CD4-positive, alpha-beta T cell treated with Interferon alpha-2 for 1 hour (primary cell): ENCODE measurements at places on chromosomes 1 and 21.

DNA sequence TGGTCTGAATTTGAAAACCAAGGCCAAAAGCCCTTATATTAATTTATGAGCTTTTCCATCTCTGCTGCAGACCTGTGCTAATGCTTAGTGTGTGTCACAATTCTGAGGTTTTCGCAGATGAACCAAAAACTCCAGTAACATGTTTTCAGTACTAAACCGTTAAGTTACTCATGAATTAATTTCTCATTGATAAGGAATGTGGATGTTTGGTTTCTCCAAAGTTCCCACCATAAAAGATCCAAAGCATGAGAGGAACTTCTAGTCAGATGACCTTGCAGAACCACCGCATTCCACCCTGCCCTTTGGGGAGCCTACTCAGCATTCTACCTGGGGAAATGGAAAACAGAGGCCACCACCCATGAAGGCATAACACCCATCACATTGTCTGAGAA lies 7.5 kb upstream of the LEPR start:
- DNase-seq, result no peak

GRCh38 chr1:91752324-91752723 lies 133.6 kb downstream of the TGFBR3 start:
- DNase-seq, result no peak

GRCh38 chr1:29260531-29260930 lies 24.2 kb downstream of the PTPRU start:
- no peak for DNase-seq

GRCh38 chr1:75203415-75204277 lies 69.5 kb downstream of the LHX8 start:
- no peak for DNase-seq

DNA sequence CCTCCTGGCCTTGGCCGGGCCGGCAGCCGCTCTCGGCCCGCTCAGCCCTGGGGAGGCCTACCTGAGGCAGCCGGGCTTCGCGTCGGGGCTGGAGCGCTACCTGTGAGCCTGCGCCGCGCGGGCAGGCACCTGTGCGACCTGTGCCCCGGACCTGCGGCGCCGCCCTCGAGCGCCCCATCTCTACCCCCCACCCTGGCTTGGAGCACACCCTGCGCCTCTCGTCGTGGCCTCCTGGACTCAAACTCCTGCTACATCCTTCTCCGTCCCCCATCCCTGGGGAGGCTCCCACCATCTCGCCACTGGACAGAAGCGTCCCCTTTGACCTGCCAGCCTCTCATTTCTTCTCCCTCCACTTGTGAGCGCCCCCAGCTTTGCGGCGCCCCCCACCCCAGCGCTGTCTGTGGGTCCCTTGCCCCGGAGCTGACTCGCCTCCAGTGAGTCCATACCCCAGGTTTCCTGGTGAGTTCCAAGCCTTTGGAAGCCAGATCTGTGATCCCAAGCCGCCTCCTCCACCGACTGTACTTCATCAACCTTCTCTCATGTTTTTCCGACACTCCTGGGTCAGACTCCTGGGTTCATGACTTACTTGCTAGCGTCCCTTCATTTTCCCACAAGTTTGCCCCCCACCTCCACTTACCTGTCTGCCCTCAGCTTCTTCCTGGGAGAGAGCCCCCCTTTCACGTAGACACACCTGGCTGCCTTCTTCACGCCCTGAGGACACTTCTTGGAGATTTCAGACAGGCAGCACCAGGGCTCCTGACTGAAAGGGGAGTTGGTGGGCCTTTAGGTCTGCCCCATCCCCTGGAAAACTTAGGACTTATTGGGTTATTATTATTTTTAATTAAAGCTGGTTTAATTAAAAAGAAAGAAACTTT lies 1.3 kb downstream of the FOXE3 start:
- no peak for DNase-seq

DNA sequence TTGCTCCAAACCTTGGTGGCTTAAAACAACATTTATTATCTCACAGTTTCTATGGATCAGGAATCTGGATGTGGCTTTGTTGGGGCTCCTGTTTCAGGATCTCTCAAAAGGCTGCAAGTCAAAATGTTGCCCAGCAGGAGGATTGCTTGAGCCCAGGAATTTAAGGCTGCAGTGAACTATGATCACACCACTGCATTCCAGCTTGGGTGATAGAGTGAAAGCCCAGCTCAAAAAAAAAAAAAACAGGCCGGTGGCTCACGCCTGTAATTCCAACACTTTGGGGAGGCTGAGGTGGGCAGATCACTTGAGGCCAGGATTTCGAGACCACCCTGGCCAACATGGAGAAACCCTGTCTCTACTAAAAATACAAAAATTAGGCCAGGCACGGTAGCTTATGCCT lies 30.0 kb downstream of the BCAS2 start:
- DNase-seq, result no peak

- DNase-seq, result no peak
Observed at GRCh38 chr1:164767752-164768402, 208.9 kb downstream of the PBX1 start.

- no peak for DNase-seq
Observed at GRCh38 chr1:69138172-69138571, 429.6 kb upstream of the LRRC7 start.

- DNase-seq, result no peak
Observed at GRCh38 chr1:162191396-162192305, 122.2 kb downstream of the NOS1AP start.

- DNase-seq, result no peak
Observed at GRCh38 chr1:159868766-159869165, 6.3 kb upstream of the VSIG8 start.

GRCh38 chr1:201608635-201609395 lies 69.9 kb downstream of the NAV1 start:
- no peak for DNase-seq

GRCh38 chr21:45151445-45152160 lies 77.2 kb downstream of the ADARB1 start:
- no peak for DNase-seq
